ENCODE measurements at places on chromosomes 16 and 17.

DNA sequence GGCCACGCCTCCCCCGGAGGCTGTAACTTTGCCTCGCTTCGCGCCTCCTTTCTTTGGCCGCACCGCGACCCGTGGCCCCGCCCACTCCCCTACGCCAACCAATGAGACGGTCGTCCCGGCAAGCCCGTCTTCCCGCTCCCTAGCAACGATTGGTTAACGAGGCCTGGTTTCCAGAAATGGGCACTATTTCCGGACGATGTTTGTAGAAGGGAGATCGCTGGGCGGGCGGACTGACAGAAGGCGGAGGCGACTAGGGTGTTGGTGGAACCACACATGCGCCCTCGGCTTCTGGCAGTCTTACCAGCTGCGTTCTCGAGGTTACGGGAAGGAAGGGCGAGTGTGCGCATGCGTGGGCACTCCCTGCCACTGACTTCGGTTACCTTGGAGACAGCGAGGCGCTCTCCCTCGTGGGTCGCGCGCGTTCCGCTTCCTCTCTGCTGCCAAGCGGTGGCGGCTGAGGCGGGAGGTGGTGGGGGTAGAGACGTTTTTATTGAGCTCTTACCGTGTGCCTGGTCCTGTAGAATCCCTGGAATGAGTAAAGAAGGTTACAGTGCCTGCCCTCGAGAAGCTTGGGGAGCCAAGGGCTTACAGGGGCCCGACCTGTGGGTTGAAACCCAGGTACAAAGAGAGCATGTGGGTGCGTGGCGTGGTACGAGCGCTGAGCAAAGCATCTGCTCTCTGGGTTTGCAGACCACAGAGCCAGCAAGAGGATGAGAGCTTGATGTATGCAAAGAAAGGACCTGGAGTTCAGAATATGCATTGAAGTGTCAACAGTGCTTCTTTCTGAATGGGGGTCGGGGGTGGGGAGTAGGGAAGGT lies 500 bp upstream of the MAP3K14 start:
- DNase-seq, result peak; percentile 100

DNA sequence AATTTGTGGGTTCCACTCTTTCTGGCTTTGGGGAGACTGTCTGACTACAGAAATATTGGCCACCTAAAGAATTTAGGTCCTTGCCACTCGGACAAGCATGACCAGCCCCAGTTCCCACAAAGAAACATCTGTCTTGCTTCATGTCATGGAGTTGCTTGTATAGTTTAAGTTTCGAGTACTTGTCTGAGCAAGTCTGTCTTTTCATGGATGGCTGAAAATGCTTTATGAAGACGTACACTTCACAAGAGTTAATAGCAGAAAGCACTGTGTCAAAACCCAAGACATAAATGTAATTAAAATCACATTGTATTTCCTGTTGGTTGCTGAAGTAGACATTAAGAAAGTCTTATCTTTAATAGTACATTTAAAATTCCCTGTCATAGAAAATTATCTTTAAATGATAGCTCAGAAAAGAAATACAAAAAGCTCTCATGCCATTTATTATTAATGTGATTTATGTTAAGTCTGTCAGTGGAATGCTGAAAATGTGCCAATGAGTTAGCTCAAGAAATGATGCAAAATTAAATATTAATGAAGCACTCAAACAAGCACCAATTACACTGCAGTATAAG lies 29.8 kb upstream of the XYLT2 start:
- DNase-seq, result no peak

DNA sequence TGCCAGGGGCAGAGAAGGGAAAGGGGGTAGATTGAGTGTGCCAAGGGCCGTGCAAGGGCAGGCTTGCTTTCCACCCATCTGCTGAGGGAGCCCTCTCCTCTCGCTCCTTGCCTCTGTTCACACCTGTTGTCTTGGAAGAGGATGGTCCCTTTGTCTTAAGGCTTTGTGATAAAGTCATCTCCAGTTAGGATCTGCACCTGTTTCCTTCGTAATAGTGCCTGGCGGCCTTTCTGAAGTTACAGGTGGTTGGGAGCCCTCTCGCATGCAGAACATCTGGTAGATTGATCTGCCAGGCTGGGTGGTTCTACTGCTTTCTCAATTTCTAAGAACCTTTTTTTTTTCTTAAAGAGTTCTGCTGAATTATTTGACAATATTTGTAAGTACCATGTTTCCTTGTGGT lies 16.3 kb downstream of the UBFD1 start:
- DNase-seq, result no peak

DNA sequence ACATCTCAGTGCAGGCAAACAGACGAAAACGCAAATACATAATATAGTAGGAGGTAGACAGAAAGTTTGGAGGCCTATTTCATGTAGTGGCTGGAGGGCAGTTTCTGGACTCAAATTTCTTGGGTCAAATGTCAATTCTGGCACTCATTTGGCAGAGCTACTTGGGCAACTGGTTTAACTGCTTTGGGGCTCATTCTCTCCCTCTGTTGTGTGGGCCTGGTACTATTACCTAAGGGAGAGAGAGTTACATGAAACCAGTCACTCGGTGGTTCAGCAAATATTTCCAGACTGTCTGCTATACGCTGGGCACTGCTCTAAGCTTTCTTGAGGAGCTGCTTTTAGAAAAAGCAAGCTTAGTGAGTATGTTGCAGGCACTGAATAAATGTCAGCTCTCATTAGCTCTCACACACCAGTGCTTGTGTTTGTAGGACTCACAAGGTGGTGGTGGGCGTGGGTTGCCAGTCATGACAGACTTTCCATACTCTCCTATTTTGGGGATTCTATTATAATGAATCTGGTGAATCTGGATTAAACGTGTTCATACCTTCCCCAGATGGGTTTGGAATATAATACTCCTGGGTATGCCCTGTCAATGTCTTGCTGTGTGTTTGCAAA lies 1.8 kb upstream of the SHISA9 start:
- no peak for DNase-seq

DNA sequence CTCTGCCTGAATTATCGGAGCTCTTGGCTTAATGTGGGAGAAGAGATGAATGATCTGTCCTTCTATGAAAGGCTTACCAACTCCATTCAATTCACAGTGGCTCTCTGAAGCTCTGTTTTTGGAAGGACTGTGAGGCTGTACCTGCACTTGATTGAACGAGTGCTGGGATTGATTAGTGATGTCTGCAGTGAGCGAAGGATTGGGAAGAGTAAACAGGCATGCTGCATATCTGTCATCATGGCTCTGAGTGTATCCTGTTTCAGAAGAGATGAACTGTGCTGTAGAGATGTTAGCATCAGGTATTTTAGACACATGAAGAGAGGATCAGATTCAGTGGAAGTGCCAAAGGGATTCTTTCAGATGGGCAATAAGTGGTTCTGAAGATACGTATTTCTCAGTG lies 564.0 kb downstream of the MAF start:
- DNase-seq, result no peak

DNA sequence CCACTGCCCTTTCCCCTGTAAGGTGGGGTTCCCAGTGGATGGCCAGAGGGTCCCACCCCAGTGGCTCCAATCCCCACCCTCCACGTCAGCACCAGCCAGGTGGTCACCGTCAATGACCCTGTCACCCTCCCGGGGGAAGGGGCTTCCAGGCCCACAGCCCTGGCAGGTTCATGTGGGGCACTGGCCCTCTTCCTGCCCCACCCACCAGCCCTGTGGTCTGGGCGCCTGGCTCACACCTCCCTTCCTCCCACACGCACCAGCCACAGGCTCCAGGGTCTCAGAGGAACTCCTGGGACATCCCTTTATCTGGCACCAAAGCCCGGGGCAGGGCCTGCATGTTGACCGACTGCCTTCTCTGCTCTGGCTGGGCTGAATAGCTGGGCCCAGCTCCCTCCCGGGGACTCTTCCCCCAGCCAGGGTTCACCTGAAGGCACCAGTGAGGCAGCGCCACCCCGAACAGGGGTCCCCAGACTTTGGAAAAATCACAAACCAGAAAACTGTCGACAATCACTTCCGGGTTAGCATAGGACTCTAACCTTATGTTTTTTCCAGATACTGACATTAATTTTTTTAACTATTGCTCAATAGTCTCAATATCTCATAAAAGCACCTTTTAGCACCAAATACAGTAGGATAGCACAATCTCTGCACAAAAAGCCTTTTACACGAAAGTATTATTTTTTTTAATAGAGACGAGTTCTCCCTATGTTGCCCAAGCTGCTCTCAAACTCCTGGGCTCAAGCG lies 21.9 kb upstream of the ZC3H18 start:
- no peak for DNase-seq

- DNase-seq, result no peak
Observed at GRCh38 chr17:12388226-12388625, 277.5 kb upstream of the MYOCD start.

GRCh38 chr17:29020576-29020975 lies 14.7 kb upstream of the SEZ6 start:
- DNase-seq, result no peak

DNA sequence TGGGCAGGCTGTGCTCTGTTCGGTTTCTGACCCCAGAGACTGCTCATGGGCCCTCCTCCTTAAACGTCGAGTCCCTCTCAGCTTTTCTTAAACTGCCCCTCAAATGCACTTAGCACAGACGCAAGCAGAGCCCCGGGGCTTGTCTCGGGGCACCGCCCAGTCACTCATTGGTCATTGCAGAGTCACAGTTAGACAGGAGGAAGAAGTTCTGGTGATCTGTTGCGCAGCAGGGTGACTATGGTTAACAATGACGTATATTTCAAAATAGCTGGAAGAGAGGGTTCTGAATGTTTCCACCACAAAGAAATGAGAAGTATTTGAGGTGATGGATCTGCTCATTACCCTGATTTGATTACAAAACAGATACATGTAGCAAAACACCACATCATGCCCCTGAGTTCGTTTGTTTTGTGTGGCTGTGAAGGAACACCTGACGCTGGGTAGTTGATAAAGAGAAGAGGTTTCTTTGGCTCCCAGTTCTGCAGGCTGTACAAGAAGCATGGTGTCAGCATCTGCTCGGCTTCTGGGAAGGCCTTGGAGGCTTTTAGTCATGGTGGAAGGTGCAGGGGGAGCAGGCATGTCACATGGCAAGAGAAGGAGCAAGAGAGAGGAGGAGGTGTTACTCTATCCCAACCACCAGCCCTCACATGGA lies 387.4 kb downstream of the CPPED1 start:
- no peak for DNase-seq

DNA sequence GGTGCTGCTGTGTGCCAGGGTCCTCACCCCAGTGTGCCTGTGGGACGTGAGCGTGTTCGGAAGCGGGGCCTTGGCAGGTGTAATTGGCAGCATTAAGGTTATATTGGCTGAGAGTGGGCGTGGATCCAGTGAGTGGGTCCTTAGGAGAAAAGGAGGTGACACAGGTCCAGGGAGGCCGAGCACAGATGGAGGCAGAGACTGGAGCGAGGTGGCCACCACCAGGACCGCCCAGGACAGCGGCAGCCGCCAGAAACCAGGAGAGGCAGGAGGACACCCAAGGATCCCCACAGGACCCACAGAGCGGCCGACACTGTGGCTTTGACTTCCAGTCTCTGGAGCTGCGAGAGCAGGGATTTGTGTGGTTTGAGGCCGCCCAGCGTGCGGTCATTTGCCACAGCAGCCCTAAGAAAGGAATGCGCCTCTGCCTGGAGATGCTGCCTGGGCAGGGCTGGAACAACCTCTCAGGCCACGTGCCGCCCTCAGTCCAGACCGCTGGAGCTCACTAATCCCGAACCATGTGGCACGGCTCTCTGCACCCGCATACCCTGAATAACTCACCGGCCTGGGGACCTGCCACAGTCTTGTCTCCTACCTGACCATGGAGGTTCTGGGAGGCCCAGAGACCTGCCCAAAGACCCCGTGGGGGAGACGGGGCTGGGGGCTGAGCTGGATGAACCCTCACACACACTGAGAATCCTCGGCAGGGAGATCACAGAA lies 45.4 kb downstream of the SOX8 start:
- DNase-seq, result no peak

GRCh38 chr17:55116440-55116914 lies 147.9 kb downstream of the STXBP4 start:
- no peak for DNase-seq

DNA sequence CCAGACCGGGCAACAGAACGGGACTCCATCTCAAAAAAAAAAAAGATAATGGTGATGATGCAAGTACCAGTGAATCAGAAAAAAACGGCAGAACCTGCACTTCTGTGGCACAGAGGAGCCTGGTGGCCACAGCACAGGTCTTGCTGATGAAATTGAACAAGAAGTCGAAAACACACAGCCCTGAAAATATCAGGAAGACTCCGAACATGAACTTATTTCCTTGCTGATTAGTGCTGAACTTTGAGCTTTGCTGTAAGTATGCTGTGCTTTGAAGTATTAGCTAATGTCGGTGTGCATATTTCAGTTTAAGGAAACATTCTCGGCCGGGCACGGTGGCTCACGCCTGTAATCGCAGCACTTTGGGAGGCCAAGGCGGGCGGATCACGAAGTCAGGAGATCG lies 10.9 kb upstream of the MYO15B start:
- DNase-seq, result no peak

DNA sequence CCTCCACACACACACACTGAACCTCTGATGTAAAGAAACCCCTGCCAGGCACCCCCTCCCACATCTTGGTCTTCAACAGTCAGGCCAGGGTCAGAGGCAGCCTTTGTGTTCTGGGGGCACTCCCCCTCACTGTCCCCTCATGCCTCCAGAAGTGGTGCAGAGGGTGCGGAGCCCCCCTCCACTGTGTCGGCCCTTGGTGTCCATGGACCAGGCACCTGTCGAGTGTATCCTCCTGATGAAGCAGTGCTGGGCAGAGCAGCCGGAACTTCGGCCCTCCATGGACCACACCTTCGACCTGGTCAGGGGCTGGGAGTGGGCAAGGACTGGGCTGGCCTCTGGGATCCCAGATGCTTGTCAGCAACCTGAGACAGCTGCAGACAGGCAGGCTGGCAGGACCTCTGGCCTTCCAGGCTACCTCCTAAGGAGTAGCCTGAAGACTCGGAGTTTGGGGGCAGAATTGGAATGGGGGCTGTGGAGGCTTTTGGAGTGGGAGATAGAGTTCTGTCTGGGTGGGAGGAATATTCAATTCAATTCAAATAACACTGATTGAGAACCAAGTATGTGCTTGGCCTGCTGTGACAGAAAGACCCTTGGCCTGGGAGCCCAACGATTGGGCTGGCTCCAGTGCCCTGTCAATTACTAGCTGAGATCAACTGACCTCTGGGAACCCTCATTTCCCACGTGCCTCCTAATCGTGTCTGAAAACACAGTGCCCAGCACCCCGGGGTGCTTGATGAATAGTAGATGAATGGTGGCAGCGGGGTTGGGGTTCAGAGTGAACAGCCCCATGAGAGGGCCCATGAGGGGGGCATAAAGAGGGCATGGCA lies 11.5 kb downstream of the GUCY2D start:
- DNase-seq, result no peak

GRCh38 chr17:66941773-66942450 lies 22.6 kb upstream of the CACNG4 start:
- no peak for DNase-seq

Data from NCI-H1092 (cell line).